Daoy (cell line): ENCODE measurements at places on chromosomes 1 and 21.

GRCh38 chr1:186442651-186443375 lies 18.1 kb downstream of the PDC start:
- peak; percentile 50 for DNase-seq

DNA sequence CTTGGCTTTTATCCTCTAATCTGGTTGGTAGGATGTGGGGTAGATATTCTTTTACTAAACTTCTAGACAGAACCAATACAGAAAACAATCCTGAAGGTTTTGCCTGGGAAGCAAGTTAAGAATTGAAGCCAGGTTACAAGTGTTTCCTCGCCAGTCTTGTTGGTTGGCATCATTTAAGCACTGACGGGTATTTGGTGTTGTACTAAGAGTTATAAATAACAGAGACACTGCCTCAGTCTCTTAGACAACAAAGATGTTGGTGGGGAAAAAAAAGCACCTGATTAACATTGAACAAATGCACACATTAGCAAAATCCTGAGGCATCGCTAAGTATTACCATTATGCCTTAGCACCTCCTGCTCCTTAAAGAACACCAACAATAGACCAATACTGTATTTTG lies 272.2 kb downstream of the BRINP2 start:
- DNase-seq = no peak

GRCh38 chr1:210262167-210262896 lies 29.7 kb downstream of the SERTAD4 start:
- DNase-seq = peak; percentile 84

DNA sequence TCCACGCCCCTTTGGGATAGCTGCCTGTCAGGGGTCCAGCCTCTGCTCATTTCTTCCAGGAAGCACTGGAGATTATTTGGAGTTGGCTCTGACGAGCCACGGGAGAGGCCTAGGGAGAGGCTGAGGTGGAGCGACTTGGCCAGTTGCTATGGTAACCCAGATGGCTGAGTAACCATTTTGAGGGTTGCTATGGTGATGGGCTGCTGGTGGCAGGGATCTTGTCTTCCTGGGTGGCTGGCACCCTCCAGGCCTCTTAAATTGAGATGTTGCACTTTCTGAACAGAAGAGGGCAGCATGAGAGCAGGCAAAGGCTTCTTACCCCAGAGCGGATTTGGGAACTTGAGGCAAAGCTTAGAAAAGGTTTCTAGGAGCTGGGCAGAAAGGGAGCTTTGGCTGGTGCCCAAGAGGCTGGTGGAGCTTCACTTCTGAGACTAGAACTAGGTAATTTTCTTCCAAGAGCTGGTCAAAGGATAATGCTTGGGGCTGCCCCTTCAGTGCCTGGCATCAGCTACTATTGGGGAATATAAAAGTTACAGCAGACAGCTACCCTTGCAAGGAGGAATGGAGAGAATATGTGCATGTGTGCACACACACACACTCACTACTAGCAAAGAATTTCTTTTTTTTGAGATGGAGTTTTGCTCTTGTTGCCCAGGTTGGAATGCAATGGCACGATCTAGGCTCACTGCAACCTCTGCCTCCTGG lies 72.5 kb downstream of the NDUFS5 start:
- DNase-seq = peak; percentile 84

GRCh38 chr1:62897788-62898187 lies 113.9 kb downstream of the ATG4C start:
- DNase-seq = no peak

DNA sequence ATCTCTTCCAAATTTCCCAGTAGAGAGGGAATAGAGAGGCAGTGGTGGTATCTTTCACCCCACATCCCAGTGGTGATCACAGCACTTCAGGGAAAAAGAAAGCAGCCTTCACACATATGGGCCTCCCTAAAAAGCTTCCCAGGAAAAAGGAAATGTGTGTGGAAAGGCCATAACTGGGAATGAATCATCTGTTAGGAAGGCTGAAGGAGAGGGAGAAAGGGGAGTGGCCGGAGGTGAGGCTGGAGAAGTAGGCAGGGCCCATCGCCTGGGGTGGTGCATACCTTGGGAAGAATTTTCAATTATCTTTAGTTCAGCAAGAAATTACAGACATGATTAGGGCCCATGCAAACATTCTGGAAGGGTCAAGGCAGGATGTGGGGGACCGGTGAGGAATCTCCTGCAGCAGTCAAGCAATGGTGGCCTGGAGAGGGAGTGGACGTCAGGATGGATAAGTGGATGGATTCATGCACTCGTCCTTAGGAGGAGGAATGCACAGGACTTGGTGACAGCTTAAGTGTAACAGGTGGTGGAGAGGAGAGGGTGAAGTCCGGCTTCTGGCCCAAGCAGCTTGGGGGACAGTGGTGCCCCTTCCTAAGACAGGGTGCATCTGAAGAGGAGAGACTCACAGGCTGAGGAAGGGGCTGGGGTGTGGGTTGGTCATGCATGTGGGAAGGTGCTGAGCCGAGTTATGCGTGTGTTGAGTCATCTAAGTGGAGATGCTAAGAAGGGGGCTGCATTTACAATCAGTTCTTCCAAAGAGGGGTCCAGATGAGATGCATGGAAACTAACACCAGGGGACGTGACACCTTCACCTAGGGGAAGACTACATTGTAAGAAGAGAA lies 17.9 kb downstream of the HIVEP3 start:
- DNase-seq = peak; percentile 93

DNA sequence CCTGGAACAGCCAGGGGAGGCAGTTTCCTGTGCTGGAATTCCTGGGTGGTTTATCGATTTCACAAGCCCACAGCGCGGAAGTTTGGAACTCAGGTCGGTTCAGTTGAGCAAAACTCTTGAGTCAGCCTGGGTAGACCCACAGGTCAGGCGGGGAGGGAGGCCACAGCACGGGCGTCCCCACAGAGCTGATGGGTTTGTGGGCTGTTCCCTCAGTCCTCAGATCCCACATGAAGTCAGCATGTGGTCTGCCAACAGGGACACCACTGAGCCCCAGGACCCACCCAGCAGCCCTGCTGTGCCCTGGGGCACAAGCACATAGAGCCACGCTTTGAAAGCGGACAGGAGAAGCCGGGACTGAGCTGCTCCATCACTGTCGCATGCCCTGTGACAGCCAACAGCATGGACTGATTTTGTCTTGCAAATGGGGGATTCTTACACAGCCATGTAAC lies 17.4 kb downstream of the BMP8A start:
- DNase-seq = peak; percentile 63

- no peak for DNase-seq
These were observed 120.6 kb downstream of the TNFSF18 start for GRCh38 chr1:172930142-172930541.

DNA sequence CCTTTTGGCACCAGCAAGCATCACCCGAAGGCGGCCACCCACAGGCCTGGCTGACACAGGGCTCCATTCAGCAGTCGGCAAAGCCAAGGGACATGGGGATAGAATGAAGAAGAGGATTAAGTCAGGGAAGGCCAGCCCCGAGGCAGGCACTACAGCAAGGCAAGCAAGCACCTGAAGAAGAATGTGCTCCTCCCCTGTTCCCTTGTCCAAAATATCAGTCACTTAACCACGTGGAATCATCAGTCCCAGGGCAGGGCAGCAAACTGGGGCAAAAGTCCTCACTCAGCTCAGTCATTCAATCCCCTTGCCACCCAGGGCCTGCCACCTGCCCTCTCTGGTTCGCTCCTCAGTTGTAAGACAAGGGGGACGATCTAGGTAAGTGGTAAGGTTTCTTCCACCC lies 9.3 kb downstream of the KANK4 start:
- DNase-seq = no peak

- no peak for DNase-seq
These were observed 36.4 kb upstream of the TARBP1 start for GRCh38 chr1:234515411-234515810.

GRCh38 chr1:109025694-109026093 lies 16.2 kb downstream of the WDR47 start:
- DNase-seq = peak; percentile 15

GRCh38 chr1:172940174-172940855 lies 110.4 kb downstream of the TNFSF18 start:
- DNase-seq = no peak

DNA sequence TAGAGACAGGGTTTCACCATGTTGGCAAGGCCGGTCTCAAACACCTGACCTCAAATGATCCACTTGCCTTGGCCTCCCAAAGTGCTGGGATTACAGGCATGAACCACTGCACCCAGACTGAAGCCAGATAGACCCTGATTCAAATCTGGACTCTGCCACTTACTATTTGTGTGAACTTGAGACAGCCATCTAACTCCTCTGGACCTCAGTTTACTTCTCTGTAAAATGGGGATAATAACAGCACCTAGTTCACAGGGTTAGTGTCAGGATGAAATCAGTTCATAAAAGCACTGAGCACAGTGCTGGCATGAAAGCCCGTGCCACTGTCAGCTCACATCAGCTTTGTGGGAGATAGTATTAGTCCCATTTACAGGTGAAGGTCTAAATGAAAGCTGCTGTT lies 28.5 kb downstream of the RAB3B start:
- DNase-seq = no peak

- DNase-seq = no peak
These were observed 126.4 kb upstream of the ARHGEF16 start for GRCh38 chr1:3327936-3328590.

- DNase-seq = no peak
These were observed 2.0 kb upstream of the NHLH2 start for GRCh38 chr1:115842948-115843347.

GRCh38 chr1:13517193-13517812 lies 3.5 kb upstream of the LRRC38 start:
- peak; percentile 71 for DNase-seq

GRCh38 chr1:87642581-87643221 lies 314.0 kb downstream of the LMO4 start:
- peak; percentile 51 for DNase-seq

DNA sequence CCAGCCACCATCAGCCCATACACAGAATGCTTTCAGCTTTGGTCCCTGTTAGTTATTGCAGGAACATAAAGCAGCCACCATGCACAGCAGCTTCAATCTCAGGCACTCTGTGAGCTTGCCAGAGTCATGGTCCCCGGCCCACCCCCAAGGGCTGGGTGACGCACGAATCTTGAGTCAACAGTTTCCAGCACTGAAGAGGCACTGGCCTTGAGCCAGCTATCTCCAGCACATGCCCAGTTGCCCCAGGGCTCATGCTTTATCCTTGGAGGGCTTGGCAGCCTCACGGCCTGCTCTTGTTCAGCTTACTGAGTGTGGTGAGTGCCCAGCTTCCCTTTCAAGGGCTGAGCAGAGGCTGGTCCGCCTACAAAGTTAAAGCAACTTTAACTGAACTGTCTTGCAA lies 200.7 kb upstream of the RAB4A start:
- DNase-seq = peak; percentile 94

- no peak for DNase-seq
These were observed 411.2 kb downstream of the PLPP3 start for GRCh38 chr1:56168176-56168575.

GRCh38 chr1:242435200-242435599 lies 89.3 kb downstream of the PLD5 start:
- no peak for DNase-seq

GRCh38 chr1:227893949-227894721 lies 53.6 kb downstream of the WNT9A start:
- peak; percentile 1 for DNase-seq

DNA sequence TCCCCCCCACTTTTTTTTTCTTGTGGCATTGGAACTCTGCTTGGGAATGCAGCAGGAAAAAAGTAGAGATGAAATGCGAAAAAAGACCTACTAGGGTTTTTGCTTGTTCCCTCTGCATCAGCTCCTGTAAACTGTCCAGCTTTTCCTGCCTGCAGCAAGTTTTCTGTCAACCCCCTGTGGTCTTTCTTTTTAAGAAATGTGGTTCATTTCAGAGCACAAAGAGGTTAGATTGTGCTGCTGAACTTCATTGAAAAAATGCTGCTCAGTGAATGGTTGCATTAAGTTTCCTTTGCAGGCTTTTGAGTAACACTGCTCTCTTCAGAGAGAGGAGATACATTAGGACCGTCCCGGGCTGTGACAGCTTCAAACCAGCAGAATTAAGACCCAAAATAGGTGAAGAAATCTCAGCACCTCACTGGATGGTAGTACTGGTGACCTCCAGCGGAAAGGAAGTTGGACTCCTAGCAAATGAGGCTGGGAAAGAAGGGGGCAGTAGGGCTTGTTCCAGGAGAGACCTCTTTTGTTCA lies 80.7 kb downstream of the NDUFS5 start:
- peak; percentile 17 for DNase-seq

- DNase-seq = no peak
These were observed 3.0 kb upstream of the BATF3 start for GRCh38 chr1:212702672-212703071.

- DNase-seq = no peak
These were observed 20.7 kb downstream of the PHC2 start for GRCh38 chr1:33410091-33410701.

- DNase-seq = no peak
These were observed 123.6 kb upstream of the B3GALT2 start for GRCh38 chr1:193309936-193310475.

- DNase-seq = no peak
These were observed 89.9 kb downstream of the RASAL2 start for GRCh38 chr1:178183796-178184195.

- DNase-seq = no peak
These were observed 3.6 kb downstream of the KCNJ15 start for GRCh38 chr21:38260426-38260825.

DNA sequence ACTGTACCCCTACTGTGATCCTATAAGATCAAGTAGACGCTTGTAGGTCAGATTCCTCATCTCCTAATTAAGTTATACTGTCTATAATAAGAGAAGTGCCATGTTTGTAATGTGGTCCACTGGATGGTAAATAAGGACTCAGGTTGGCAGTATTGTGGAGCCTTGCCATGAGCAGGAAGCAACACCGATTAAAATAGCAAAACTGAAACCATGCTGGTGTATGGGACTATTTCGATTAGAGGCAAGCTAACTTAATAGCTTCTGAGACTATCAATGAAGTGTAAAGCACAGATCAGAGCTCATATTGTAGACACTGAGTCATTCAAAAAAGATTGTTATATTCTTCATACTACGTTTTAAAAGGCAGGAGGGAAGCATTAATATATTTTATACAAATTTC lies 348.8 kb downstream of the HHAT start:
- DNase-seq = no peak

- no peak for DNase-seq
These were observed 138.9 kb downstream of the ACTL8 start for GRCh38 chr1:17893891-17894631.

- peak; percentile 83 for DNase-seq
These were observed 5.5 kb upstream of the FOXD2 start for GRCh38 chr1:47432071-47433036.

DNA sequence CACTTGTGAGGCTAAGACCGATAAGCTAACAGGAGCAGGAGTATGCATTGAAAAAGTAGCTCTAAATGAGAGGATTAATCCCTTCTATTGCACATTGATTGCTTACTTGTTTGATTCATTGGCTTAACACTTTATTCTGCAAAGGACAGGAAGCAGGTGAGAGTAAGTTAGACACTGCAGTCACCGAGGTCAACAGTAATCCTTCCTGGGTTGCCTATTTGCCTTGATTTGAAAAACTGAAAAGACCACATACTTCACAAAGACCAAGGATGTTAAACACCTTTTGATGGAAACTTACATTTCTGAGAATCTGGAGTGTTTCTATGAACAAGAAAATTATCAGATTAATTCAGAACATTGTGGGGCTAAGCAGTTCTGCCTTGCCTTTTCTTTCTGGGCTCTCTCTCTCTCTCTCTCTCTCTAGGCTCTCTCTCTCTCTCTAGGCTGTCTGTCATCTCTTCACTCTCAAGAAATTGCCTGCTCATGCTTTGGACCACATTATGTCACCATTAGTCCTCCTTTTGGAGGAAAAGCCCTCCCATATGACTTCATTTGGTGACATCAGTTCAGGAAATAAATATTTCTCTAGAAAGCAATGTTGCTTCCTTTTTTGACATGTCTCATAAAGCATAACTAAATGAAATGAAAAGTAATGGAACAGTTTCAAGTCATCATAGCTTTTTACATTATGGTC lies 103.8 kb downstream of the TNFSF18 start:
- DNase-seq = peak; percentile 25

- peak; percentile 42 for DNase-seq
These were observed 15.5 kb downstream of the MEAF6 start for GRCh38 chr1:37498872-37499617.
